ENCODE measurements at places on chromosomes 2 and 18.

DNA sequence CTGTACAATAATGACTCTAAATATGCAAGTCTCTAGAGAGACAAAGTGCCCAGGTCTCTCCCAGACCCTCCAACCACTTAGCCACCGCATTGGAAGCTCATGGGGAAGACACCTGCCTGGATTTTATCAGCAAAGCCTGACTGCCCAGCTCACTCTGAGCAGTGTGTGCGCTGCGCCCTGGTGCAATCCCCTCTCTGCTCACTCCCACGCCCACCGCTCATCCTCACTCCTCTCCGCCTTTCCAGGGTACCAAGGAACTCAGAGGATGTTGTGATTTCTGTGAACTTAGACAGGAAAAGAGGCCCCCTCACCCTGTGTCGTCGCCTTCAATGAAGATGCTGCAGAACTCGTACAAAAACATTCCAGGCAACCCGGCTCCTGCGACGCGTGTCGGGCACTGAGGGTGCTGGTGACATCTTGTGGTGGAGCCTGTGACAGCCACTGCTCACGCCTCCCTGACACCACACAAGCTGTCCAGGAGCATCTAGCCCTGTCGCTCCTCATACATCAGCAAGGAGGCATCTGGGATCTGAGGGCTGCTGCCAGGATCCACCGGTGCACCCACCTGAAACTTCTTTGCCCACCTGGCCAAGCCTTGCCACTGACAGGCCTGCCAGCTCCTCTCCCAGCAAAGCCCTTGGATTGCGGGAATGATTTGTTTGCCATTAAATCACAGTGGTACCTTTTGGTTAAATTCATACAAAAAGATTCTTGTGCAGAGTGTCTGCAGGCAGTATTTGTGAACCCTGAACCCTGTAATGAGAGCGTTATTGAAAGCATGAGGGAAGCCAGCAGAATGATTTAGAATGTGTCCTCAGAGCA is 220.4 kb downstream of the ZNF516 start:
- peak; percentile 87 for DNase-seq

GRCh38 chr2:73078457-73079411 is 7.2 kb upstream of the SFXN5 start:
- no peak for DNase-seq

GRCh38 chr2:64401529-64401880 is 52.5 kb upstream of the LGALSL start:
- peak; percentile 56 for DNase-seq

DNA sequence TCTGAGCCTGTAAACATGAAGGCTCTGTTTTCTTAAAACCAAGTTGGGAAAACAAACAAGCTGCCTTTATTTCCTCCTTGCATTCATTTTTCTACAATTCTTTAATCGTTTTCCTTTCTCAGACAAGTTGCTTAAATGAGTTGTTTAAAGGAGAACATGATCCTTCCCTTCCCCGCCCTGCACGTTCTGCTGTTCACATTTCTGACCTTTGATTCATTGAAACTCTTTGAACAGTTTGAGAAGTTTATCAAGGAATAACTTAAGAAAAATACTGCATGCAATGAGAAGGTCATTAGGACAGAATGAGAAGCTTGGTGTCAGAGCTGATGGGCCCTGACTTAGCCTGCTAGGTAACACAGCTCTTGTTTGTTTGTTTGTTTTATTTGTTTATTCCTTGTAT is 181.6 kb downstream of the PARD3B start:
- no peak for DNase-seq

DNA sequence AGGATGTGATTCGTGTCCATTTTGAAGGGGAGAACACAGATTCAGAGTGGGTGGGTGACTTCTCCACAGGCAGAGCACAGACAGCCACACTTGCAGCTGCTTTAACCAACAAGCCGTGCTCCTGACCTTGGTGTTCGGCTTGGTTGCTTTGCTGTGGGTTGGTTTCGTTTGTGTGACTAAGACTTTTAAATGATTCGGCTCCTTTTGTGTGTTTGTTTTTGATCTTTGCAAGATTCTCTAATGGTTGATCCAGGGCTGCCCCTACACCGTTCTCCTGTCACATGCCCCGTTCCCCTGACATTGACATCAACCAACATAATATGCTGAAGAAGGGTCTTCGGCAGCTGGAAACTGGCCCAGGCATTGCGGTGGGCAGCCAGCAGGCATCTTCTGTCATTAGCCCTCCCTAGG is 95.9 kb upstream of the MBOAT2 start:
- peak; percentile 36 for DNase-seq
